Caco-2 (cell line): ENCODE measurements at places on chromosomes 7 and 10. TPM values are rescaled to one million over a fixed set of nuclear protein-coding genes. Genes with fewer than 3 reads are reported as not detected.

DNA sequence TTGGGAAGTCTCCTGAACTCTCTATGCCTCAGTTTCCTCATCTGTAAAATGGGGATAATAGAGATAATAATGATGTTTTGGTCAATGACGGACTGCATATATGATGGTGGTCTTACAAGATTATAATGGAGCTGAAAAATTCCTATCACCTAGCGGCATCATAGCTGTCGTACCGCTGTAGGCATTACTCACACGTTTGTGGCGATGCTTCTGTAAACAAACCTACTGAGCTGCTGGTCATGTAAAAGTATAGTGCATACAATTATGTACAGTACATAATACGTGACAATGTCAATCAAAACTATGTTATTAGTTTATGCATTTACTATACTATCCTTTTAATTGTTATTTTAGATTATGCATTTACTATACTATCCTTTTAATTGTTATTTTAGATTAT is 339.1 kb upstream of the NPVF start:
- H3K27ac ChIP-seq = no peak overlapping the region
- no peaks in the 10 kb centered on the region for H3K36me3 ChIP-seq
- H3K4me3 ChIP-seq = no peak overlapping the region
- no peaks in the 10 kb centered on the region for H3K27me3 ChIP-seq
- no peak for DNase-seq

DNA sequence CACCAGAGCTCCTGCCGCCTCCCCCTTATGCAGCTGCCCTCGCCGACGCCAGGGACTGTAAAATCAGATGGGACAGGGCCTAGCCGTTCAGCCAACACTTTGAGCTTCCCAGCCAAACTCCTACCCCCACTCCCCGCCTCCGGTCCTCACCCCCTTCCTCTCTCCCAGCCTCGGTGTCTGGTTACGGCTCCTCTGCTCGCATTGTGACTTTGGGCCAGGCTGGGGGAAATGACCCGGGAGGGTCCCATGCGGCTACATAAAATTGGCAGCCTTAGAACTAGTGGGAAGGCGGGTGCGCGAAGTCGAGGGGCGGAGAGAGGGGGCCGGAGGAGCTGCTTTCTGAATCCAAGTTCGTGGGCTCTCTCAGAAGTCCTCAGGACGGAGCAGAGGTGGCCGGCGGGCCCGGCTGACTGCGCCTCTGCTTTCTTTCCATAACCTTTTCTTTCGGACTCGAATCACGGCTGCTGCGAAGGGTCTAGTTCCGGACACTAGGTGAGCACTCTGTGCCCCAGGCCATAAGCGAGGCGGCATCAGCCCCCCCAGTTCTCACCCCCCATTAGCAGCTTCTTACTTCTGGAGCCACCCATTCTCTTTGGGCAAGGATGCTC is at the start of gene KAZALD1:
Gene KAZALD1, plus strand, starts transcription at position 366 of the 608 bp plus-strand sequence. CDS start 604 bp downstream, outside the sequence.
- no peaks in the 10 kb centered on the region; the same call in 1 of the 2 replicates for H3K36me3 ChIP-seq
- H3K27me3 ChIP-seq = no peaks in the 10 kb centered on the region
- peaks cover 37% of the 10 kb centered on the region for H3K4me1 ChIP-seq
- H3K4me3 ChIP-seq = peak within 1 kb of the TSS; percentile 76
- peak; percentile 53 for DNase-seq
- peak within 1 kb of the TSS; percentile 99 for H3K27ac ChIP-seq

Gene WDR86
- 0.52 and 0.95 TPM in 2 replicates for total RNA-seq

DNA sequence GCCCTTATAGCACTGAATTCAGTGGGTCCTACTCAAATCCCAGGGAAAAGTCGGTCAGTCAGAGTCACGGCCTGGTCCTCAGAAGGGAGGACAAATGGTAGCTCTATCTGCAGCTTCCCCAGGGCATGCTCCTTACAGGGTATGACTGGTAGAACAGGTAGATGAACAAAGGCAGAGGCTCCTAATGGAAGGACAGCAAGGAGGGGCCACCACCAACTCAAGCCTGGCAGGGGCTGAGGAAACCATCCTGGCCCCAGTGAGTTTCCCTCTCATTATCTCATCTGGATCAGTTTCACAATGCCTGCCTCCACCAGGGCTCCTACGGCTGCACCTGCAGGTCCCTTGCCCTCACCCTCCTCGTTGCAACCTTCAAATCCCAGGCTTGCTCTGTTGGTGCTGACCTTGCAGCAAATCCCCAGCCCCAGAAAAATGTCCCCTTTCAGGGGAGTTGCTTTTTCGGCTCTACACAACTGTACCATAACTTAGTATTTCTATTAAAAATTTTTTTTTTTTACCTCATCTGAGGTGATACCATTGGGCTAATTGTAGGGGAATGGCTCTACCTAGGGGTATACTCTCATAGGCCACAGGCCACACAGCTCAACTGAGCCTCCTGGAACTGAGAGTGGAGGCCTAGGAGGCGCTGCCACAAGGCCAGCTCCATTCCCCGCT is 2.4 kb upstream of the MYO1G start:
- peaks cover 10% of the 10 kb centered on the region for H3K36me3 ChIP-seq
- no peak for DNase-seq
- no peaks in the 10 kb centered on the region for H3K27me3 ChIP-seq
- H3K4me3 ChIP-seq = no peak overlapping the region
- peaks cover 15% of the 10 kb centered on the region; the same call in 1 of the 2 replicates for H3K4me1 ChIP-seq

Gene TMEM140
- total RNA-seq = 3.8 and 6.1 TPM in 2 replicates

DNA sequence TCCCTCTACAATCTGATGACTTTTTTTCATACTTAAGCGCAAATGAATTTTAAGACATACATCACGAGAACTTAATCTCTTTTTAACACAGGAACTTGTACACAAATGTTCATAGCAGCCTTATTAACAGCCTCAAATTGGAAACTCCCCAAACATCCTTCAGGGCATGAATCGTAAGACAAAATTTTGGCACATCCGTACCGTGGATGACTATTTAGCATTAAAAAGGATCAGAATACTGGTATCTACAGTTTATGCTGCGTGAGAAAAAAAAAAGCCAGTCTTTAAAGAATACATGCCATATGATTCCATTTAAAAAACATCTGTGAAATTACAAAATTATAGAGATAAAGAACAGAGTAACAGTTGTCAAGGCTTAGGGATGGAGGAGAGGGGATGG is 46.8 kb downstream of the PDE1C start:
- no peak overlapping the region for H3K27ac ChIP-seq
- no peak for DNase-seq
- H3K4me1 ChIP-seq = peaks cover 4% of the 10 kb centered on the region; the same call in 1 of the 2 replicates
- no peak overlapping the region for H3K4me3 ChIP-seq
- H3K27me3 ChIP-seq = no peaks in the 10 kb centered on the region
- H3K36me3 ChIP-seq = no peaks in the 10 kb centered on the region

DNA sequence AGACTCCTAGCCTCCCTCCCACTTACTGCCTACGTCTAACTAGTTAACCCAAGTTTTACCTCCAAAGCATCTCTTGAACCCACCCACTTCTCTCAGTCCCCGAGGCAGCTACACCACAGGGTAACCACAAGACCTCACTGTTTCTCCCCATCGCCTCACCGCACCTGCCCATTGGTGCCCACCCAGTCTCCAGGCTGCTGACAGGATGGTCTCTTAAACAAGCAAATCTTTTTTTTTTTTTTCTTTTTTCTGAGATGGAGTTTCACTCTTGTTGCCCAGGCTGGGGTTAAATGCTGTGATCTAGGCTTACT is 47.0 kb downstream of the DENND2A start:
- no peaks in the 10 kb centered on the region for H3K36me3 ChIP-seq
- DNase-seq = no peak
- no peak overlapping the region for H3K4me3 ChIP-seq
- H3K27me3 ChIP-seq = no peaks in the 10 kb centered on the region
- H3K27ac ChIP-seq = no peak overlapping the region
- no peaks in the 10 kb centered on the region for H3K4me1 ChIP-seq

GRCh38 chr10:48451969-48452878 is 145.7 kb downstream of the MAPK8 start:
- no peak overlapping the region for H3K4me3 ChIP-seq
- peaks cover 47% of the 10 kb centered on the region for H3K4me1 ChIP-seq
- no peaks in the 10 kb centered on the region; the same call in 1 of the 2 replicates for H3K36me3 ChIP-seq
- no peak overlapping the region for H3K27ac ChIP-seq

- DNase-seq = peak; percentile 45
- no peaks in the 10 kb centered on the region for H3K27me3 ChIP-seq
- H3K27ac ChIP-seq = no peak overlapping the region
- no peaks in the 10 kb centered on the region for H3K36me3 ChIP-seq
- H3K4me3 ChIP-seq = no peak overlapping the region
Observed at GRCh38 chr10:94027197-94027596, 33.5 kb downstream of the PLCE1 start.

GRCh38 chr7:39417642-39418041 is 148.6 kb upstream of the YAE1 start:
- no peak overlapping the region for H3K27ac ChIP-seq
- H3K36me3 ChIP-seq = no peaks in the 10 kb centered on the region
- H3K4me3 ChIP-seq = no peak overlapping the region
- H3K27me3 ChIP-seq = no peaks in the 10 kb centered on the region; the same call in 1 of the 2 replicates

- no peak overlapping the region for H3K27ac ChIP-seq
- no peaks in the 10 kb centered on the region for H3K36me3 ChIP-seq
- no peak overlapping the region for H3K4me3 ChIP-seq
- DNase-seq = peak; percentile 76
Observed at GRCh38 chr10:52215745-52216361, 98.2 kb upstream of the DKK1 start.
